ENCODE measurements at places on chromosomes 6 and 20.

DNA sequence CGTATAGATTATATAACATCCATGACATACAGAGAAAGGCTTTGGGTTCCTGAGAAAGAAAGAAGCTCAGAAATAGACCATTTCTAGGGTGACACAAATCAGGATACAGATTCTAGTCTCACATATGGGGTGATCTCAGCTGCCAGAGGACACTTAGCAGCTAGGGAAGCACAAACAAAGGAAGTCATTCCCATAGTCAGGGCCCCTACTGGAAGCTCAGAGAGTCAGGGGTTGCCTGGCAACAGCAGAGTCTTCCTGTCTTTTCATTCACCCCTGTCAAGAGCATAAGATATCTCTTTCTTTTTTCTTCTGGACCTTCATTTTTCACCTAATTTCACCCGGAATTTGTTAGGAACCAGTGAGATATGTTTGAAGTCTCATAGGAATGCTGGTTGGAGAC is 81.9 kb upstream of the IYD start:
- no peak for DNase-seq

DNA sequence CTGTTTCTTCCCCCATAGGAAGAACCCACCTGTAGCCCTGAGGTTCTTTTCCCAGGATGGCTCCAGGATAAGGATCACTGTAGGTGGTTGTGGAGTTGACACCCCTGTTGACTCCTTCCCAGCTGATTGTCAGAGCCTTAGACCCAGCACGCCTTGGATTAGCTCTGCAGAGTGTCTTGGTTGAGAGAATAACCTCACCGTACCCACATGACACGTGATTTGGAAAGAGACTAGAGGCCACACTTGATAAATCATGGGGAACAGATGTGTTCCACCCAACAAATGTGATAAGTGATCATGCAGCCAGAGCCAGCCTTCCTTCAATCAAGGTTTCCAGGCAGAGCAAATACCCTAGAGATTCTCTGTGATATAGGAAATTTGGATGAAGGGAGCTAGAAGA is 12.2 kb downstream of the BTN3A1 start:
- DNase-seq = peak; percentile 10

DNA sequence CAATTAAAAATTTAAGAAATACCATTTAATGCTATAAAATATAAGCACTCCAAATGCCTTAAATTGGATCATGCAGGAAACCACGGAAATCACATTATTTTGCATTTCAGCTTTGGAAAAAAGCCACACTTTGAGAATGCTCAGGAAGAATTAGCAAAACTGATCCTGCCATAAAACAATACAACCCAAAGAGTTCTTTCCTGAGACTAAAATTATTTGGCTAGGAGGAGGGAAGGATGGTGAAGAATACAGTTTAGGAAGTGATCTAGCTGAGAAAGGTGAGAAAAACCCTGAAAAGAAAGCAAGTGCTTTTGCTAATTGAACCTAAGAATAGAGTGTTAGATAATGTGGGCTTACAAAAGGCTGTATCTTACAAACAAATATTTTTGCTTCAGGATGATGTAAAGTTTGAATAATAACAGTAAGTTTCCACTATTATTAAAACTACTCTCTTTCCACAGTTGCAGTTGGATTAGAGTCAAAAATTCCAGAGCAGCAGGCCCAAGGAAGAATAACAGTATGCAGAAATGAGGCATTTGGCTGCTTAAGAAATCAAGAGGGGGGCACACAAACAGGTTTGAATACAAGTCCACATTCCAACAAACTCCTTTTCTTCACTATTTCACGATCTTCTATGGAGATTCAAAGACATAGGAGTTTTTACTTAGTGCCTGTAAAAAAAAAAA is 565.4 kb downstream of the RFPL4B start:
- DNase-seq = no peak

DNA sequence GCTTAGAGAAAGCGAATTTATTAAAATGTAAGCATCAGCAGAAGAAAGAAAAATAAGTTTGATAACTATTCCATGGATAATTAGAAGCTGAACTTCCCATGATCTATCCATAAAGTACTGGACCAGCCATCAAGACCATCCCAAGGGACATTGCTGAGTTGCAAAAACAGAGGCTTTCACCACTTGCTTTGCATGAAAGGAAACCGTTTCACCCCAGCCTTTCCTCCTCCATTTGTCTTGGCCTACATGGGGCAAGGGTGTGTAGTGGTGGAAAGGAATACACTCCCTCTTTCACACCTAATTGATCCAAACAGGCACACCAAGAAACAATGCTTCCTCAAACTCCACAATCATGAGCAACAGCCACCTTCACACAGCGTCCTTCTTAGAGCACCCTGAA is 10.4 kb downstream of the HIVEP2 start:
- DNase-seq = no peak

DNA sequence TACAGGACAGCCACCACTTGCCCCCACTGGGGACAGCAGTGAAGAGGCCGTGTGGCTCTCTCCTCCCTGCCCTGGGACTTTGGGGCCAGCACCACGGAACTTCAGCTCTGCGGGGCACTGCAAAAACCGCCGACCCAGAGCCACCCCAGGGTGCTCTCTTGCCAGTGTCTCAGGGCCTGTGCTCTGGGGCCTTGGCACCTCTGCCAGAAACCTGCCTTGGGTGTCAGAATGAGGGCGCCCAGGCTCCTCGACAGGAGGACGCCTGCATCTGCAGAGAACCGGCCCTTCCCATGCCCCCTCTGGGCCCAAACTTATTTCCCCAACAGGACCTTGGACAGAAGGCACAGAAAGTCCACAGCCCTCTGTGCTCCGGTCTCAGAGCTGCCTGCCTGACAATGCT is 77.2 kb upstream of the MPC1 start:
- DNase-seq = no peak

DNA sequence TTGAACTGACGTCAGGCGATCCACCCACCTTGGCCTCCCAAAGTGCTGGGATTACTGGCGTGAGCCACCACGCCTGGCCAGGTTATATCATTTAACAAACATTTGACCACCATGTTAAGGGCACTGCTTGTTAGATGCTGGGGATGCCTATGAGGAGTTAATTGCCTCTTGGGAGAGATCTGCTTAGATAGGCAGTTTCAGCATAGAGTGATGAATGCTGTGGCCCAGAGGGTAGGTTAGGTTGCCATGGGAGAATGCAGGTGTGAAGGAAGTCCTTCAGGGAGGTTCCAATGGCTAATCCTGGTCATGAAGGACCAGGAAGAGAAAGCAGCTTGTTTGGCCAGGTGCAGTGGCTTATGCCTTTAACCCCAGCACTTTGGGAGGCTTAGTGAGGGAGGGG is 17.0 kb downstream of the PHF20 start:
- no peak for DNase-seq

DNA sequence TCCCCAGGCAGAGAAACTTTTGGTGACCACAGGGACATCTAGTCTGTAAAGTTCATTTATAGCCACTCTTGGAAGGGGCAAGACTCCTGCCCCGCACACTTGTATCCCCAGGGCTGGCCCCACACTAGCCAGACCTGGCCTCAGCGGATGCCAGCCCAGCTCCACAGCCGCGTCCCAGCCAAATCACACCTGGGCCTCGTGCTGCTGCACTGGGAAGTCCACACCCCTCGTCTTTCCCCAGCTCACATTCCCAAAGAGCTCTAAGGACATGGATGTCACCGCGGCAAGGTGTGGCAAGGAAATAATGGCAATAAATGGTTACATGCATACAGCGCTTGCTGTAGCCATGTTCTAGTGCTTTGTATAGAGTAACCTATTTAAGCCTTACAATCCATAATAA is 8.6 kb downstream of the IP6K3 start:
- DNase-seq = no peak

GRCh38 chr6:72182337-72183246 is 296.2 kb downstream of the RIMS1 start:
- DNase-seq = peak; percentile 36

DNA sequence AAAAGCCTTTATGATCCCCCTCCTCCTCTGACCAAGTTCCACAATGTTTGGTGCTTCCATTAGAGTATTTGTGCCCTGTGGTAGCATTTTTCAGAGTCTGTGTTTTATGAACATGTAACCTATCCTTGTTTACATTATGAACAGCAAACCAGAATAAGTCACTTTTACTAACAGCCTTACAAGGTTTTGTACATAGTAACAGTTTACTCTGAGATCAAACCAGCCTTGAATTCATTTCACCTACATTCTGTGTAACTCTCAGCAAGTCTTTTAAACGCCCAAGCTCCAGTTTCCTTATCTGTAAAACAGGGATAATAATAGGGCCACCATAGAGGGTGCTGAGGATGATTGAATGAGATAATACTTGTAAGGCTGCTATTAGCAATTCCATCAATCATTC is 175.0 kb downstream of the PHACTR1 start:
- DNase-seq = no peak

DNA sequence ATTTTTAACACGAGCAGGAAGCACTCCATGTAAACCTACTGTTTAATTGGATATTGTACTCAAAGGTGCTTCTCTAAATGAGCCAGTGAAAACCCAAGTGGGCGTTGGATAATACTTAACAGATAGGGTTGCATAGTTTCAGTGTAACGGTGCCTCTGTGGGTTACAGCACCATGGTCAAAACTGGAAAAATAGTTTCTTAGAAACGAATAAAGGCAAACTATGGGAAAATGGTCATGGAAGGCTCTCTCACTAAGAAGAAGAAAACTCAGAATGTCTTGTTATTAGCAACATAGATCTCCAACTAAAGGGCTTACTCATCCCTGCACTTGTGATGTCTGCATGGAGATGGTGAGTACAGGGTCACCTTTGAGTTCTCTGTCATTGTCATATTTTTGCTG is 59.1 kb upstream of the NEDD9 start:
- no peak for DNase-seq

GRCh38 chr6:151060766-151061531 is 178.8 kb upstream of the AKAP12 start:
- DNase-seq = no peak

DNA sequence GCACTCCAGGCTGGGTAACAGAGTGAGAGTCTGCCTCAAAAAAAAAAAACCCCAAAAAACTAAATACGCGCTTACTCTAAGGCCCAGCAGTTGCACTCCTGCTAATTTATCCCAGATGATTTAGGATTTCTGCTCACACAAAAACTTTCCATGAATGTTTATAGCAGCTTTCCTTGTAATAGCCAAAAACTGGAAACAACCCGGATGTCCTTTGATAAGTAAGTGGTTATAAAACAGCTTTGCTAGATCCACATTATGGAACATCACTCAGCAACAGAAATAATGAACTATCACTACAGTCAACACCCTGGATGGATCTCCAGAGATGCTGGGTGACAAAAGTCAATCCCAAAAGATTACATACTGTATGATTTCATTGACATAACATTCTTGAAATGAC is 220.4 kb upstream of the JARID2 start:
- DNase-seq = no peak

DNA sequence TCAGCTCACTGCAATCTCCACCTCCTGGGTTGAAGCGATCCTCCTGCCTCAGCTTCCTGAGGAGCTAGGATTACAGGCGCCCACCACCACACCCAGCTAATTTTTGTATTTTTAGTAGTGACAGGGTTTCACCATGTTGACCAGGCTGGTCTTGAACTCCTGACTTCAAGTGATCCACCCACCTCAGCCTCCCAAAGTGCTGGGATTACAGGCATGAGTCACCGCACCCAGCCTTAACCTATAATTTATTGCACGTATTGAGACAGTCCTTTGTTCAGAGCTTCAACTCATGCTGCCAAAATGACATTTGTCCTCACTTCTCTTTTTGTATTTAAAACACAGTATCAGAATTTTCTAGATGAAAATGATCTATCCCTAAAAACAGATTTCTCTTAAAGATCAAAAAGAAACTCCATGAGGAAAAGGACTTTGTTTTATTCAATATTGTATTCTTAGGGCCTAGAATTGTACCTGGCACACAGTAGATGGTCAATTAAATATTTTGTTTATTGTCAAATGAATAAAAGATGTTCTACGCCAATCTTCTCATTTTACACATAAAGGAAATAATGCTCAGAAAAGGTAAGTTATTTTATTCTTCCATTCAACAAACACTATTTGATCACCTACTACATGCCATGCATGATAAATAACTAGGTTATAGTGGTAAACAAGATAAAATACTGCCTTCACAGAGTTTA is 10.8 kb downstream of the SERAC1 start:
- DNase-seq = no peak

DNA sequence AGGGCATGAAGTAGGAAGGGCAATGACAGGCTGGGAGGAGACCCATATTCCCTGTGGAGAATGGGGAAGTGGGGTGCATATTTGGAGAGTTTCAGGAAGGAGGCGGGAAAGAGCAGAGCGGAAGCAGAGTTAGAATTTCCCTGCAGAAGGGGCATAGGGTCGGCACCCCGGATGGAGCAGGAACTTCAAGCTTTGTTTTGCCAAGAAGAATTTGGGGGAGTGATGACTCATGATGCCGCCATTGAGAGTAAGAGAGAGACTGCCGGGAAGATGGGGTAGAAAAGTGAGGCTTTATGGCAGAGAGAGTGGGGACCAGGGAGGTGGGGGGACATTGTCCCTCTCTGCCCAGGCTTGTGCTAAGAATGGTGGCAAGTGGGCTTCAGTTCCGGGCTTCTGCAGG is 50.3 kb upstream of the EPB41L1 start:
- DNase-seq = no peak

- DNase-seq = no peak
Observed at GRCh38 chr6:170114187-170114945, 176.5 kb downstream of the DLL1 start.

DNA sequence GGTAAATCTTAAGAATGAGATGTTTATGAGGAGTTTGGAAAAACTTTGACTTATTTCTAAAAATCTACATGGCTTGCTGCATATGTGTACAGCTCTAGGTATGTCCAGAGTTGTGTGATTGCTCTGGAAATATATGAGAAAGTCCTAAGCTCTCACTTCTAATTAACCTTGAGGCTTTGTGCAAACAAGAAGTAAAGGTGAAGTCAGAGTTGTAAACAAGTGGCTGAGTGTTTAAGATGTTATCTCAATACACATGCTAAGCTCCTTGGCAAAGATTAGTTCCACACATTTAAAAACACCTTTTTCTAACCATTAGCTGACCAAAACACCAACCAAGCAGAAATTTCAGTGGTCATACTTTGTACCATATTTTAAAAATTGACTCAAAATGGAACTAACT is 684.2 kb downstream of the HTR1B start:
- DNase-seq = no peak

DNA sequence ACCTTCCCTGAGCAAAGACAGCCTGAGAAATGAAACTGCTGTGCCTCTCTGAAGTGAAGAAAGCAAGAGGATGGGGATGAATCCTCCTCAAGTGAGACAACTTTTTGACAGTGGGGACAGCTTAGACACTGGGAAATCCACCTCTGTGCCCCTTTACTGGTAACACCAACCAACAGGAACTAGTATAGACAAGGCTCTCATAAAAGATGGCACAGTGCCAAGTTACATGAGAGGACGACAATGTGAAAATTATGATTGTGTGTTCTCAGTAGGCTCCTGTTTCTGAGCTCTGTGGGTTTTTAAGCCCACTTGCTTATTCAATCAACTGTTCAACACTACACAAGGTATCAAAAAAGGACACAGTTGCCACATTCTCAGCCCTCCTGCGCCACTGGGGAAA is 41.6 kb upstream of the LYRM2 start:
- no peak for DNase-seq
